ENCODE measurements at places on chromosomes 4 and X. TPM values are rescaled to one million over a fixed set of nuclear protein-coding genes. Genes with fewer than 3 reads are reported as not detected.
A peak's percentile ranks its signal among the peaks of the same experiment; 100 is the strongest.

SHISA3 gene
- total RNA-seq = 0.11 TPM

HSFX4 gene
- not detected for total RNA-seq

SLIT2 gene
- not detected for total RNA-seq

POLN gene
- 3.2 TPM for total RNA-seq

DKK2 gene
- not detected for total RNA-seq

WDR17 gene
- 2.2 TPM for total RNA-seq

GRCh38 chrX:124098089-124098488 is 136.6 kb downstream of the STAG2 start:
- no peak for DNase-seq

GRCh38 chrX:9312922-9313867 is 151.7 kb upstream of the TBL1X start:
- peak; percentile 82 for DNase-seq

GRCh38 chr4:55749666-55750065 is 69.9 kb upstream of the EXOC1L start:
- no peak for DNase-seq

DNA sequence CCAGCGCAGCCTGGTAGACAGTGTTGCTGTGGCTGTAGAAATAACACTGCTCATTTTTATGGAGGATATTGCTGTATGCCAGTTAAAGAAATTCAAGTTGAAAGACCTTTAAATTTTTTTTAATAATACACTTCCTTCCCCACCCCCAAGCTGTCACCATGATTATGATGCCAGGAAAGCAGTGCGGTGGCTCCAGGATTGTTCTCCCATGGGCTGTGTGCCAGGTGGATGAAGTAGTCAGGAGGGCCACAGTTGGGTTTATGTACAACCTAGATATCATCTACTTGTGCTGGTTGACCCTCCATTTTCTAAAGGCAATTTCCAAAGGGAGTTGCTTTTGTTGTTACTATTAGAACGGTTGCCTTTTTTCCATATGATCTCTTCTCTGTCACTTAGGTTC is 136.6 kb downstream of the AFF1 start:
- DNase-seq = no peak

GRCh38 chr4:142065086-142065647 is 428.8 kb downstream of the IL15 start:
- no peak for DNase-seq

GRCh38 chr4:9943761-9944160 is 77.5 kb downstream of the SLC2A9 start:
- DNase-seq = no peak

- no peak for DNase-seq
Measured at GRCh38 chrX:69107231-69107739, 58.0 kb downstream of the PJA1 start.

- no peak for DNase-seq
Measured at GRCh38 chr4:76639288-76639687, 204.3 kb downstream of the SHROOM3 start.

DNA sequence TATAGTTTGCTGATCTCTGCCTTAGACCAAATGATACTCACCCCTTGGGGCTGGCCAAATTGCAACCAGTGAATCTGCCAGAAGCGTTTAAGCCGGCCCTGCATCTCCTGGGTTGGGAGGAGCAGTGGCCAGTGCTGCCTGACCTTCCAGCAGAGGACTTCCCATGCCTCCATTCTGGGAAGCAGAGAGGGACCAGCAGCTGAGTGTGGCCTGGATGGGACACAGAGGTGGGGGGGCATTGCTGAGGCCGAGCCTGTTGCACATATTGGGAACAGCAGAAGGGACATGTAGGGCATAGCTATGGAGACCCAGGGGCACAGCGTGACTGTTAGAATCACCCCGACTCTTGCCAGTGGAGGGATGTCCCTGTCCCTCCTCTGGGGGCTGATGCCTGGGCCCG is 93.3 kb downstream of the CPZ start:
- DNase-seq = no peak

DNA sequence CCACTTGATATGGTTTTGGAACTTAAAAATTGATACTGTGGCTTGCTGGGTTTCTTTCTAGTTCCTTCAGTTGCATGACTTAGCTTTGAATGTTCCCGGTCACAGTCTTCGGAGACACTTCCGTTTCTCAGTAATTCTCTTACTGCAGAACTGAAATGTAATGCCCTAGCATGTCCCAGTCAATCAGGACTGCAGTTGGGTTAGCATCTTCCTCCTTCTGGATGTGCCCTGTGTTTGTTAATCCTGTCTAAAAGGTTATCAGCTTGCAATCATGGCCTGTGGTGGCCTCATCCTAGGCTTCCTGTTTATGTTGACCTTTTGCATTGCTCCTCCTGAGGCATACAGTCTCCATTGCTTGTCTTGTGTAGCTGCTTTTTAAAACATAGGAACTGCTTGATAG is 275.9 kb downstream of the ARHGAP10 start:
- no peak for DNase-seq

- peak; percentile 31 for DNase-seq
Measured at GRCh38 chr4:122456231-122457116, at the start of gene IL2. Gene IL2, minus strand, starts transcription at chr4:122456725. Its CDS starts 285 bp downstream, at chr4:122456440.

DNA sequence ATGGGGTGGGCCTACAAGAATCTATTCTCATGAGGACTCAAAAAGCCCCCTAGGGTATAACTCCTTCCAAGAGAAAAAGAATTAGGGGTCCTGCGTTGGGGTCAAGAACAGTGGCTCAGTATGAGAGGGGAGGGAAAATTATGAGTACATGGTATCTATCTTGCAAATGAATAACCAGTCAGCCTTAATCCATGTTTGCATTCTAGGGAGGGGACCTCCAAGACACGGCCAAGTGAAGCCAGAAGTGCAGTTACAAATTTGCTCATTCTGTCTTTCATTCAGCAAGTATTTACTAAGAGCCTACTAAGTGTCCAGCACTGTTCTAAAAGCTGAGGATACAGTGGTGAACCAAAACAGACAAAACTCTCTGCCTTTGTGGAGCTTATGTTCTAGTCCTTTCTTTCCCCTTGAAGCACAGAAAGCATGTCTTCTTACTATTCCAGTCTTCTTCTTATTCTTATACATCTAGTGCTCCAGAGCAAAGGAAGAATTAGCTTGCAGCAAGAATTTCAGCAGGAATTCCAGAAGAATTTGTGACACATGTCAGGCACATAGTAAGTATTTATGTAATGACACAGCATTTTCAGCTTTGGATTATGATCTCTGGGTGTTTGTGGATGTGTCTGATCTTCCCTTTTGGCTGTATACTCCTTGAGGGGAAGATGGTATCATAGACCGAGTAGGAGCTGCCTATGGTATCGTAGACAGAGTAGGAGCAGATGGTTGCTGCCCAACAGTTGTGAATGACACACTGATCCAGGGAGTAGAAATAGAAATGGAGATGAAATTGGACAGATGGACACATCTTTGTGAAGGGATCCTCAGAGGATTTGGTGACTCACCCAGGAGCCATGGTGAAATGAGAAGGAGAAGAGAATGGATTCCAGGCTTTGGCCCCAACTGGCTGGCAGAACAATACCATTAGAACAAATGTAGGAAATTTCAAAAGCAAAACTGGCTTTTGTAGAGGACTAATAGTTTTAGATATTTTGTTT is 75.9 kb downstream of the COQ2 start:
- DNase-seq = no peak
